ENCODE measurements at places on chromosomes 16 and 17.

DNA sequence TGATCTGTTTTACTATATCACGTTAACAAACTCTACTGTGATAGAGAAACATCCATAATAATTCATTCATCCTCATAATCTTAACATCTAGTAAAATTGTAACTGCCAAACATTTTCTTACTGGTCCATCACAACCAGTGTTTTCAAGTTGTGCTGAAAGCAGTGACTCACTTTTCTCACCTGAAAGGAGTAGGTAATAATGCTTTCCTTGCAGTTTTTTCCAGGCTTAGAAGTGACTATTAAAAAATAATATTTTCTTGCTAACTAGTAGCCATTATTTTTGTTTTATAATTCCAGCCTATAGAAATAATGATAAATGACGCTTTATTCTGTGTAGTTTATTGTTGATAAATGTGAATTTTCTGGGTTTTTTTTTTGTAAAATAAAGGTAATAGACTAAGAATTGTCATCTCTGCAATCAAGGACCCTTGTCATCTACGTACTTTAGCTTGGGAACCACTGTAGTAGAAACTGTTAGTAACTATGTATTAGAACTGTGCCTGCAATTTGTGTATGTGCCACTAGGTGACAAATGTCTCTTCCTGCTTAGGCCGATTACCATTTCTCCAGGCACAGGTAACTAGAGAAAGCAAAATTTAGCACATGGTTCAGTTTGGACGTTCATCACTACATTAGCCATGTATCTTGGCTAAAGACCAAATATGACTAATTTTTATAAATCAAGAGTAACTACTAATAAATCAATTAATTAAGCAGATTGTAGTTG, 409.4 kb upstream of the ERCC4 start:
- no peak for DNase-seq

DNA sequence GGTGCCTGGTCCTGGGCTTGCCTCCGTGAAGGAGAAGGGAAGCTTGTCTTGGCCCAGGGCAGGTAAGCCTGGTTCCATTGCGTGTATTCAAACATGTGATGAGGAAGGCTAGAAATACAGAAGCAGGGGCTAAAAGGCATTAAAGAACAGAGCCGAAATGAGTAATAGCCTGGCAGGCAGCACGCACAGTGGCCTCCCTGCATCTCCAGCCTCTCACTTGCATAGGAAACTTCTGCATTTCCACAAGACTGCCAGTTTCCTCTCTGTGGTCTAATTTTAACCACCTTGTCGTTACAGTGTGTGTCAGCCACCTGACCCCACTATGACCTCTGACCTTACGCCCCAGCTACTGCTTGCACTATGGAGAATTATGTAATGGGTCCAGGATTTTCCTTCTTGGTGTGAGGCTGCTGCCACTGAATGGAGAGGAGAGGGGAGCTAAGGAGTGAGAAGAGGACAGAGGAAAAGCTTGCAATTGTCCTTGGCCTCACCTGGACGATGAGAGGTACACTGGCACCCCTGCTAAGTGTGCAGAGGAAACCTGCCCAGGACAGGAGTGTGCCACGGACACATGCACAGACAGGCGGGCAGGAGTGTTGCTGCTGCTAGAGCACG, 32.8 kb downstream of the HIC1 start:
- no peak for DNase-seq

DNA sequence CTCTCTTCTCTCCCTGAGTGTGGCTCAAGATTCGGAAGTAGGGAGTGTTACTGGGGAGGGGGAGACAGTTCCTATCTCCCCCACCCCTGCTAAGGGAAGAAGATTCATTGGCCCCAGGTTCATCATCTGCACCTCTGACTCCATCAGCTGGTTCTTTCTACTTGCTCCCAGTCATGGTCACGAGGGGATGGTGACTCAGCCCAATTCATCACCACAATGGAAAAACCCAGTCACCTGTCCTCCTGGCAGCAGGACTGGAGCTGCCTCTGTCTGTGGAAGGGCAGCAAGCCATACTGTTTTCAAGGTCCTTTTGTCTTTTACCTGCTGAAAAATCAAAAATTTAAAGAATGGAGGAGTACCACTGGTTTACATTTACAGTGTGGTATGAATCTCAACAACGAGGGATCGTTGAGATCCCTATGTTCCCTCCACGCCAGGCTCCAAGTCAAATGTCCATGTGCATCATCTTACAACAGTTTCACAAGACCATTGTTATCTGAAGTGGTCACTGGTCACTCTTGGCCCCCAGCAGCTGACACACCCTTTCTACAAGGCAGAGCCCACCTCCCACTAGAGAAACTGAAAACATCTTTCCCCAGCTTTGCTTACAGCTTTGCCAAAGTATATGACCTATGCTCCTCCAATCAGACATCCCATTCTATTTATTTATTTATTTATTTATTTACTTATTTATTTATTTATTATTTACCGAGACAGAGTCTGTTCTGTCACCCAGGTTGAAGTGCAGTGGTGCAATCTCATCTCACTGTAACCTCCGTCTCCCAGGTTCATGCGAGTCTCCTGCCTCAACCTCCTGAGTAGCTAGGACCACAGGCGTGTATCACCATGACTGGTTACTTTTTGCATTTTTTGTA, 40.4 kb upstream of the NDRG4 start:
- DNase-seq = no peak

DNA sequence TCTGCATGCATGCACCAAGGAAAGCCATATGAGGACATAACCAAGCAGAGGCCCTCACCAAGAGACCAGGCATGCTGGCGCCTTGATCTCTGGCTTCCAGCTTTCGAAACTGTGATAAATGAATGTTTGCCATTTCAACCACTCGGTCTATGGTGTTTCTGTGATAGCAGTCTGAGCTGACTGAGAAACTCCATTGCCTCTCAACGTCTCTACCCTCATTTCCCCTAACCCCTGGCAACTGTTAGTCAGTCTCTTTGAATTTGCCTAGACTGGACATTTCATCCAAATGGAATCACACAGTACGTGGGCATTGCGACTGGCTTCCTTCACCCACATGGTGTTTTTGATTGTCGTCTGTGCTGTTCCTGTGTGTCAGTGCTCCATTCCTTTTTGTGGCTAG, 88.0 kb upstream of the MPHOSPH6 start:
- no peak for DNase-seq

- no peak for DNase-seq
Observed at GRCh38 chr17:81438007-81438659, 42.9 kb downstream of the BAHCC1 start.

- peak; percentile 2 for DNase-seq
Observed at GRCh38 chr17:75845058-75845711, 981 bp upstream of the UNC13D start.

- DNase-seq = no peak
Observed at GRCh38 chr17:62793919-62794665, 14.0 kb downstream of the MARCHF10 start.

GRCh38 chr17:65370669-65371131, 190.7 kb downstream of the AXIN2 start:
- DNase-seq = no peak

DNA sequence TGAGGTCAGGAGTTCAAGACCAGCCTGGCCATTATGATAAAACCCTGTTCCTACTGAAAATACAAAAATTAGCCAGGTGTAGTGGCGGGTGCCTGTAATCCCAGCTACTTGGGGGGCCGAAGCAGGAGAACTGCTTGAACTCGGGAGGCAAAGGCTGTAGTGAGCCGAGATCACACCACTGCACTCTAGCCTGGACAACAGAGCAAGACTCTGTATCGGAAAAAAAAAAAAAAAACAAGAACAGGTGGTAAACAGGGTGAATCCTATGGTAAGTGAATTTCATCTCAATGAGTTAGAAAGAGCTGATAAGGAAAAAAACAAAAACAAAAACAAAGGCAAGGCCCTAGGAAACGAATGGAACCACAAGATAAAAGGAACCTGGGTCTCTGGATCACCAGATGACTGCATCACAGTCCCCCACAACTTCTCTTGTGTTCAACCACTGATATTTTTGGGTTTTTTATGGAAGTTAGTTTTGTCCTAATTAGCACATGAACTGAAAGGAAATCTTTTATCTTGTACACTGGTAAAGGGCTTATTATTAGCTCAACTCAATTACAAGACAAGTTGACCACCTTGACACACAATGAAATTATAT, 21.0 kb downstream of the GLG1 start:
- no peak for DNase-seq

DNA sequence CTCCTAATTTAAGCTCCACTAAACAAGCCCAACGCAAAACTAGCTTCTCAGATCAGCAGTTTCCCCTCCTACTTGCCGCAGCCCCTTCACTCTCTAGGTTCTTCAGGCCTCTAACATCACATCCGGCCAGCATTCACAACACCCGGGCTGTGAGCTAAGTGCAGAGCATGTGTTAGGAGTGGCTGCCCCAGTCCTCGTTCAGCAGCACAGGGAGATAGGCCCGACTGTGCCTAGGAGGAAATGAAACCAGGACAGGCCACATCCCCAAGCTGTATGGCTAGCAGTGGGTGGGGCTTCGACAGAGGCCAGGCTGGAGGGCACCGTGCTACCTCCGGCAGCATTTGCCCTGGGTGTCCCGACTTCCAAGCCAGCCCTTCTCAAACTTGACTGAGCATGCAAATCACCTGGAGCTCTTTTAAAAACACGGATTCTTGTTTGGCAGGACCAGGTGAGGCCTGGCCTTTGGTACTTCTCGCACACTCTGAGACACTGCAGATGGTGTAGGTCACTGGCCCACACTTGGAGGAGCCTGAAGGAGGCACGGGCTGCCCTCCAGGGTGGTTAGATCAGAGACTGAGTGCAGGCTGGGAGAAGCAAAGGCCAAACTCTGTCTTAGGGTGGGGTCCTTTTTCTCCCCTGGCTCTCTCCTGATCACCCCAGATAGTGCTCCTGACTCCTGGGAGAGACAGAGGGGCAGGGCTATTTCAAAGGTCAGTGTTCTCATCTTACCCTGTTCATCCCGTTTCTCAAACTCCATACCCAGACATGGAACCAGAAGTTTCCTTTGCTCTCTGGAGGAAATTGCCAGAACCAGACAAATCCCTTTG, 202.0 kb downstream of the C16orf78 start:
- no peak for DNase-seq

DNA sequence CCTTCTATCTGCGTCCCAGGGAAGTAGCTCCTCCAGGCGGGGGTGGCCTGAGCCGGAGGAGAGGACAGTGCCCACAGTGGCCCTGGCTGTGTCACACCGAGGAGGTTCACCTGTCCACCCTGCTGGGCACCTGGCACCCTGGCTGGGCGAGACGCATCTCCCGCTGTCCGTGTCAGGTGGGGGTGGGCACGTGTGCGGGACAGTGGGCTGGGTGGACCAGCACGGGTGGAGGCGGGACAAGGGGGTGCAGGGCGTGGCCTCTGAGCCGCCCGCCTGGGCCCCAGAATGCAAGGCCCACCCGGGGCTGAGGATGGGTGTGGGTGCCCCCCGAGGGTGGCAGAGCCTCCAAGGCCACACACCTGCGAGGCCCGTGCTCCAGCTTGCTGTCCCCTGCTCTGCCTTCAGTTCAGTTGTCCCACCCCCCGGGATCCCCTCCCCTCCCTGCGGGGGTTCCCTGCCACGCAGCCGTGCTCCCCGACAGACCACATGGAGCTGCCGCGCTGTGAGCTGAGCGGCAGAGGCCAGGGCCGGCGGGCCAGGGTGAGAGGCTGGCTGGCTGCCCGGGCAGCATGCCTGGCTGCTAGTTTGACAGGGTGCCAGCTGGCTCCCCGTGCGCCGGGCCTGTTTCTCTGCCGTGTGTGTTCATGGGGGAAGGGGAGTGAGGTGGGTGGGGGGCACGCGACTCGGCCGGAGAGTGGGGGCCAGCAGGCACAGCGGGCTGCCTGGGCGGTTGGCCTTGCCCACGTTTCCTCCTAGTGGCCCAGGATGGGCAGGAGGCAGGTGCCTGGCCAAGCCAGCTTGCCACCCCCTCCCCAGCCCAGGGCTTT, 33.9 kb downstream of the BAHCC1 start:
- DNase-seq = peak; percentile 87

DNA sequence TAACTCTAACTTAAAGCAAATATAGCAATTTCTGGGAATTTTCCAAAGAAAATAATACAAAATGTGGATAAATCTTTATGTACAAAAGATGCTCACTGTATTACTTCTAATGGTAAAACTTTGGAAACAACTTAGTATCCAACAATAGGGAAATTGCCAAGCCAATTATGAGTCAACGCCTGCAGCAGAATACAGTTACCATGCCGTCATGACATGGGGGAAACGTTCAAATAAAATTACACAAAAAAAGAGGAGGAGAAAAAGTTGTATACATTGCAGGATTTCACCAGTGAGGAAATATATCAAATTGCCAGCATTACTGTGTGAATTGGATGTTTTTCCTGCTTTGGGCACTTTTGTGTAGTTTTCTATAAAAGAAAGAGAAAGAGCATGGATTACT, 469.6 kb downstream of the SOX9 start:
- peak; percentile 11 for DNase-seq
